ENCODE measurements at places on chromosomes 2 and 18. TPM values are rescaled to one million over a fixed set of nuclear protein-coding genes. Genes with fewer than 3 reads are reported as not detected.

DNA sequence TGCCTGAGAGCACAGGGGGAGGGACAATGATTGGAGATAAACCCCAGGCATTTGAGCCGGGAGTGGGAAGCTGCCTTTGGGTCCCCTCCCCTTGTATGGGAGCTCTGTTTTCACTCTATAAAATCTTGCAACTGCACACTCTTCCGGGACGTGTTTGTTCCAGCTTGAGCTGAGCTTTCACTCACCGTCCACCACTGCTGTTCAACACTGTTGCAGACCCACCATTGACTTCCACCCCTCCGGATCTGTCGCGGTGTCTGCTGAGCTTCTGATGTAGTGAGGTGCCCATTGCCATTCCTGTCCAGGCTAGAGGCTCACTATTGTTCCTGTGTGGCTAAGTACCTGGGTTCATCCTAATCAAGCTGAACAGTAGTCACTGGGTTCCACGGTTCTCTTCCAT is 231.6 kb upstream of the CWC22 start:
- H3K4me1 ChIP-seq = no peaks in the 10 kb centered on the region
- no peaks in the 10 kb centered on the region for H3K27me3 ChIP-seq
- no peak overlapping the region for H3K27ac ChIP-seq
- no peak for DNase-seq
- H3K4me3 ChIP-seq = no peak overlapping the region
- no peaks in the 10 kb centered on the region for H3K36me3 ChIP-seq

GRCh38 chr2:205053827-205054410 is 508.6 kb downstream of the PARD3B start:
- peak; percentile 19 for DNase-seq
- H3K27ac ChIP-seq = no peak overlapping the region
- no peaks in the 10 kb centered on the region for H3K36me3 ChIP-seq
- no peak overlapping the region for H3K4me3 ChIP-seq
- no peaks in the 10 kb centered on the region for H3K27me3 ChIP-seq
- peaks cover 4% of the 10 kb centered on the region for H3K4me1 ChIP-seq

DNA sequence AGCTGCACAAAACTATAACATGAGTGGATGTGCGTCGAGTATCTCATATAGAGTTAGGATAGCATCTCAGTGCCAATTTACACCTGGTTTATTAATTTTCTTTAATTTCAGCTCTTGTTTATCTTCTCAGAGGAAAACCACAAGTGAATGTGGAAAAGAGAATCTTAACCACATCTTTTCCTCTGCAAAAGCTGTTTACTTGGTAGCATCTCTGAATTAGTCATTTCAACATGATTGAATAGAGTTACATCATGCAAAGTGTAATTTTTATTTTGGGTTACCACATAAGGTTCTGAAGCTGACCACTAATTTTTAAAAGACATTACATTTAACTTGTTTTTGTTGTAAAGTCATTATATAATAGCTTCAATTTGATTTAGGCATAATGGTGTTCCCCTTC is 83.8 kb upstream of the FAM237A start:
- no peaks in the 10 kb centered on the region for H3K4me1 ChIP-seq
- no peaks in the 10 kb centered on the region for H3K36me3 ChIP-seq
- no peaks in the 10 kb centered on the region for H3K27me3 ChIP-seq
- DNase-seq = no peak
- no peak overlapping the region for H3K27ac ChIP-seq

- DNase-seq = no peak
- H3K4me1 ChIP-seq = no peaks in the 10 kb centered on the region
- no peaks in the 10 kb centered on the region for H3K36me3 ChIP-seq
- H3K27ac ChIP-seq = no peak overlapping the region
- no peak overlapping the region for H3K4me3 ChIP-seq
These were observed 7.4 kb upstream of the MTERF4 start for GRCh38 chr2:241109210-241110088.

DNA sequence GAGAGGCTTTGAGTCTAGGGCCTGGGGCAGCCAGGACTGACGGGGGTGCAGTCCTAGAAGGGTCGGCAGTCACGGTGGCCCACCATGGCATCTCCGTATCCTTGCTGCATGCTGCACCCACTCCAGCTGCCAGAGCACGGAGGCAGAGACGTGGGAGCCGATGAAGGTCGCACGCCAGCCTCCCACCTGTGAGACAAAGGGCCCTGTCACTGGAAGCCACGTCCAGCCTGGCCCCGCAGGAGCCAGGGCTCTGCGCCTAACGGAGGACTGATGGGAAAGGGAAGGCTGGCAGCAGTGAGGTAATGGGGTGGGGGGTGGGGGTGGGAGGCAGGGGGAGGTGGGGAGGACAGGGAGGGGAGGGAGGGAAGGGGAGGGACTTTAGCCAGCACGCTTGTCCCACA is 21.9 kb downstream of the ITM2C start:
- no peak for DNase-seq
- no peak overlapping the region for H3K4me3 ChIP-seq
- no peaks in the 10 kb centered on the region for H3K4me1 ChIP-seq
- H3K27me3 ChIP-seq = no peaks in the 10 kb centered on the region

DNA sequence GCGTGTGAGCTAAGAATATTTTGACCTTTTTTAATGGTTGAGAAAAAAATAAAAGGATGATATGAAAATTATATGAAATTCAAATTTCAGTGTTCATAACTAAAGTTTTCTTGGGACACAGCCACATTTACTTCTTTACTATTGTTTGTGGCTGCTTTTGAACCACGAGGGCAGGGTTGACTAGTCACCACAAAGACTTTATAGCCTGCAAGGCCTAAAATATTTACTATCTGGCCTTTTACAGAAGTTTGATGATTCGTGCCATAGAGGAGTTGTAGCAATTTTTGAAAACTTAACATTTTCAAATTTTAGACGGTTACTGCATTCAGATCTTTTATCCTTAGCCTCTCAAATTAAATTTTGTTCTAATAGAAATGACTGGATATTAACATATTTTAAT is 69.9 kb downstream of the LIMS1 start:
- DNase-seq = no peak
- H3K27me3 ChIP-seq = no peaks in the 10 kb centered on the region
- H3K36me3 ChIP-seq = no peaks in the 10 kb centered on the region
- no peaks in the 10 kb centered on the region for H3K4me1 ChIP-seq
- H3K4me3 ChIP-seq = no peak overlapping the region

DNA sequence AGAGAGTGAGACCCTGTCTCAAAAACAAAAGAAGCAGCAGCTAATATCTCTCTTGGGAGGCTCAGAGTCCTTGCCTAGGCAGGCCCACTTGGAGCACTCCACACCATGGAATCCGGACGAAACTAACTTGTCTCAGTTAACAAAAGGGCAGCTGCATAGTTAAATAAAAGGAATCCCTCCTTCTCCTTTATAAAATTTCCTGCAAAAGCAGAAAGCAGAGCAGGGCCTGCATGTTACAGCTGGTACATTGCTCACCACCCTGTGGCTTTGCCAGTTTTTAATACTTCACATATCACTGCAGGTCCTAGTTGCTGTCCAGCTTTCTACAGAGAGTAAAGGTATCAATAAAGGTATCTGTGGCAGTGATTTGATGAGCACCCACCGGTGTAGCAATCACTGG is 93.6 kb downstream of the ASAP2 start:
- no peaks in the 10 kb centered on the region for H3K4me1 ChIP-seq
- H3K27ac ChIP-seq = no peak overlapping the region
- DNase-seq = no peak
- H3K27me3 ChIP-seq = no peaks in the 10 kb centered on the region

DNA sequence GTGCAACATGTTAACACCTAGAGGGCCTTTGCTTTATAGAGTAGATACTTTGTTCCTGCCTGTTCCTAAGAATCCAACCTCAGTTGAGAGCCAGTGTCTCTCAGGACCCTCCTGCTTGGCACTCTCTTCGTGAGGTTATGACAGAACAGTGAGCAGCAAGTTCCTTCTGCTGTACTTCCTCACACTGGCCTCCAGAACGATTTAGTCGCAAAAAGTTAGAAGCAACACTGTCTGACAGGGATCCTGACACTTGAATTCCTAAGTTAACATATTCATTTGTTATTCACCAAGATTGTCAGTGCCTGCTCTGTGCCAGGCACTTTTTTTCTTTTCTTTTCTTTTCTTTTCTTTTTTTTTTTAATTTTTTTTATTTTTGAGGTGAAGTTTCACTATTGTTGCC is 57.0 kb upstream of the ITM2C start:
- no peak for DNase-seq
- no peak overlapping the region for H3K27ac ChIP-seq
- H3K36me3 ChIP-seq = no peaks in the 10 kb centered on the region

GRCh38 chr2:11752906-11753305 is 6.5 kb downstream of the LPIN1 start:
- no peak for DNase-seq
- no peaks in the 10 kb centered on the region for H3K36me3 ChIP-seq
- peak overlapping the region; percentile 70 for H3K27ac ChIP-seq

DNA sequence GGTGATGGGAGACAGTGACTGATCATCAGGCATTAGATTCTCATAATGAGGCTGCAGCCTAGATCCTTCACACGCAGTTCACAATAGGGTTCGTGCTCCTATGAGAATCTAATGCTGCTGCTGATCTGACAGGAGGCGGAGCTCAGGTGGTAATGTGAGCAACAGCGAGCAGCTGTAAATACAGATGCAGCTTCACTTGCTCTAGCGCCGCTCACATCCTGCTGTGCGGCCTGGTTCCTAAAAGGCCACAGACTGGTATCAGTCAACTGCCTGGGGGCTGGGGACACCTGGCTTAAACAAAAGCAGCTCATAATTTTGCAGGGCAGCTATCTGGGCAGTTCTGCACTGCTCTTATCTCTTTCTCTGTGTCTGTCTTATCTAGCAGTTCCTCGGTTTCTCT is 20.4 kb upstream of the CD226 start:
- no peak overlapping the region for H3K4me3 ChIP-seq
- no peaks in the 10 kb centered on the region for H3K4me1 ChIP-seq
- no peaks in the 10 kb centered on the region for H3K36me3 ChIP-seq

GRCh38 chr2:237320801-237321560 is 93.0 kb downstream of the COL6A3 start:
- peaks cover 11% of the 10 kb centered on the region for H3K4me1 ChIP-seq
- H3K27ac ChIP-seq = peak overlapping the region; percentile 99
- H3K27me3 ChIP-seq = no peaks in the 10 kb centered on the region
- H3K4me3 ChIP-seq = no peak overlapping the region
- H3K36me3 ChIP-seq = no peaks in the 10 kb centered on the region

Gene GTF3C2
- total RNA-seq = 70.6 TPM

Gene ASB18
- total RNA-seq = not detected

Gene ANKRD30BL
- 27.7 TPM for total RNA-seq

Gene LDAH
- 17.9 TPM for total RNA-seq

Gene PER2
- 17.2 TPM for total RNA-seq

Gene PSD4
- total RNA-seq = 31.8 TPM

Gene LRRC30
- not detected for total RNA-seq

Gene BCL2
- 16.1 TPM for total RNA-seq

Gene LIMS3
- total RNA-seq = 32.8 TPM

Gene SERPINB7
- not detected for total RNA-seq

Gene MARCO
- not detected for total RNA-seq

Gene CCNT2
- 53.2 TPM for total RNA-seq
